ENCODE measurements at places on chromosomes 7 and 10.

GRCh38 chr7:127959770-127960169 is 71.5 kb downstream of the LRRC4 start:
- DNase-seq = no peak

DNA sequence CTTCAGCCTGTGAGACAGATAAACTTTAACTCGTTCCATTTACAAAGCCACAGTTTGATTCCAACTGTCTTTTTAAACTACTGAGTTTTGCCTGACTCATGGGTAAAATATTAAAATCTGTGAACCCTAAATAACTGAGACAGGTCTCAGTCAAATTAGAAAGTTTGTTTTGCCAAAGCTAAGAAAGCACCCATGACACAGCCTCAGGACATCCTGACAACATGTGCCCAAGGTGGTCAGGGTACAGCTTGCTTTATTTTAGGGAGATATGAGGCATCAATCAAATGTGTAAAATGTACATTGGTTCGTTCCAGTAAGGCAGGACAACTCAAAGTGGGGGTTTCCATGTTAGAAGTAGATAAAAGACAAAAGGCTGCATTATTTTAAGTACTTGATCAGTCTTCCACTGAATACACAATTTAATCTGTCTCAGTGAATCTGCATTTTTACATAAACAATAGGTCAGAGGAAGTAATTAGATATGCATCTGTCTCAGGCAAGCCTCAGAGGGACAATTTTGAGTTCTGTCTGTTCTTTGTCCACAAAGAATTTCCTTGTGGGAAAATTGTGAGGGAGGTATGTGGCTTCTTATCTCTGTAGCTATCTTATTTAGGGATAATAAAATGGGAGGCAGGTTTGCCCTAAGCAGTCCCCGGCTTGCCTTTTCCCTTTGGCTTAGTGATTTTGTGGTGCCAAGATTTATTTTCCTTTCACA is 11.0 kb upstream of the PIP start:
- no peak for DNase-seq

- no peak for DNase-seq
Measured at GRCh38 chr10:94192974-94193373, 169.8 kb downstream of the NOC3L start.

- DNase-seq = no peak
Measured at GRCh38 chr10:71231206-71231605, 18.8 kb downstream of the UNC5B start.

- no peak for DNase-seq
Measured at GRCh38 chr10:42809676-42810075, 27.1 kb downstream of the BMS1 start.

- no peak for DNase-seq
Measured at GRCh38 chr10:128056303-128057050, 69.7 kb downstream of the MKI67 start.

DNA sequence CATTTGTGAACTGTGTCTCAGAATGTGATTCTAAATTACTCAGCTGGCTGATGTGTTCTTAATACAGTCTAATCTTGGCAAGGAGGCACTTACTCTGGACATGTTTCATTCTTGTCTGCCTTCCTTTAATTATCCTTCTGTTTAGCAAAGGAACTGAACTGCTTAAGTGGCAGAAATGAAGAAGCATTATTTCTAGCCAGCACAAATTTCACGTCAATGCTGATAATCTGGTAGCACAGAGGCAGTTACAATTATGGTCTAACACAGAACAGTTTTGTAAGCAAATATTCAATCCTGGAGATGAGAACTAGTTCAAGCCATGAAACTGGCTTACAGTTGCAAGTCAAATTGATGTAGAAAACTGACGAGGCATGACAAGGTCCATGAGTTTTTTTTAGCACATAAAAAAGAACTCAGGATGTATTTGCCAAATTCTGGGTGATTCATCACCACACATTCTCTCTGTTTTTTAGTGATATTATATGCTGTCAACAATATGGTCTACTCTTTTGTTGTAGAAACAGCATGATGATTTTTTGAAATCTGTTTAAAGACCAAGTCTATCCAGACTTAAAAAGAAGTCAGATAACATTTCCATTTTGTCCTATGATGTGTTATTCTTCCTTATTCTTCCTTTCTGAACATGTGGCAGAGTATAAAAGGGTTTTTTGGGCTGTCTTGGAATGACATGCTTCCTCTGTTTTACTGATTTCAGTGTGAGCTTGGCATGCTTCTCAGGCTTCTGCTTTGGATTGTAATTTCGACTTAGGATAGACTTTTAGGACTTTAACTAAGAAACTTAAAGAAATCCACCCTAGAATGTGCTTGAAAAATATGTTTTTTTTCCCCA is 154.8 kb downstream of the DNAJB9 start:
- no peak for DNase-seq

DNA sequence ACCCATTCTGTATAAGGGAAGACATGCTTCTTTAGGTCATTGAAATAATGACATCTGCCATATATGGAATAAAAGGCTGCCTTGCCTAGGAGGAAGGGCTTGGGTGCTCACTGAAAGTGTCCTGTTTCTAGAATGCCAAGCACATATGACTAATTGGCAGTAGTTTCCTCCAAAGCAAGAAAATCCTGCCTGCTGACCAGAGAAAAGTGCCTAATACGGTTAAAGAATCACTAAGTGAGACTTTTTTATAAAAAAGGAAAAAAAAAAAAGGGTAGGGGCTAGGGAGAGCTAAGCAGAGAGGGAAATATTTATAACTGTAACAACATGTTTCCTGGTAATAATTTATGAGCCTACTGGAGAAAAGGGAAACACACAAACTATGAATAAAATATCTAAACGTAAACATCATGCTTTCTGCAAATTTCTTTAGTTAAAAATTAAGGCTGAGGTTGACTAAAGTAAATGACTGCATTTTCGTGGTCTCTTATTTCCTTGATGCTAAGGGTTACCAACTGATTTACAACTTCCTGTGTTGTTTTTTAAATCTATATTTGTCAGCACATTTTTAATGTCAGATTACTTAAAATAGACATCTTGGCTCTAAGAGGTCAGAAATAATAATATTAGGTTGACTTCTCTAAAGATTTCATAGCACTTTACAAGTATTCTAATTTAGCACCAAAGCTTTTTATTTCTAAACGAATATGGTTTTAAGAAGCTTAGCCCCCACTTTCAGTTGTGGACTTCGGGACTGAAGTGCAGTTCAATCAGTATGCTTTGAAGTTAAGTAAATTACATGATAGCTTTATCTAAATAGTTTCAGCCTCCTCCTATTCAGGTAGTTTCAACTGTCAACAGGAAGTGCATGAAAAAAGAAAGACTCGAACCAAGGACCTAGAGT is 89.6 kb downstream of the CABCOCO1 start:
- no peak for DNase-seq

DNA sequence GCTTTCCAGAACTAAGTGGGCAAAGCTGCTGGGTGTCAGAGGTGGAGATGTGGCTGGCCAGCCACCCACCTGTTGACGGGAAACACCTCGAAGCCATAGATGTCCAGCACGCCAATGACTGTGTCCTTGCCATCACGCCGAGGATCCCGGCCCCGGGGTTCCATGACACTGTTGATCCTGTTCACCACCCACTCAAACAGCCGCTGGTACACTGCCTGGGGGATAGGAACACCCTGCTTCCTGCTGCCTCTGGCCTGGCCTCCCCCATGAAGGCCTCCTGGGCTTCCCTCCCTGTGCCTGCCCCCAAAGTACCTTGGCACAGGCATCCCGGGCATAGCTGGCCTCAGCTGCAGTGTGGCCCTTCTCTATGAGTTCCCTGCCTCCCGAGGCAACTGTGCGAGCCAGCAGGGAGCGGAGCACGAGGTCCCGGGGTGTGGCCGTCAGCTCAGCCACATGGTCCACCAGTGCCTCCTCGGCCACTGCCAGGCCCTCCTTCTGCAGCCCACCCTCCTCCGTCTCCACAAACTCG is 8.2 kb downstream of the MYO1G start:
- no peak for DNase-seq

DNA sequence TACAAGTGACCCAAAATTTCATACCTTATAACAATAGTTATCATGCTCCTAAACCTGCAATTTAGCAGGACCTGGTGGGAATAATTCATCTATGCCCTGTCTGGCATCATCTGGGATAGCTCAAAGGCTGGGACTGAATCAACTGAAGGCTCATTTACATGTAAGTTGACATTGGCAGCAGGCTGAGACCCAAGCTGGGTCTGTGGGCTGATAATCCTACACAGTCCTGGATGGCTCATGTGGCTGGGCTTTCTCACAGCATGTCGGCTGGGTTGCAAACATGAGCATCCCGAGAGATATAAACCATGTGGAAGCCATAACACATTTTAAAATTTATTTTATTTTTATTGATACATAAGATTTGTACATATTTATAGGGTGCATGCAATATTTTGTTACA is 19.5 kb upstream of the ABCB5 start:
- DNase-seq = no peak

- DNase-seq = no peak
Measured at GRCh38 chr10:104639590-104640338, 1.3 kb upstream of the SORCS3 start.

GRCh38 chr10:86944031-86944419 is 13.4 kb downstream of the MMRN2 start:
- no peak for DNase-seq

GRCh38 chr10:125768219-125768855 is 7.3 kb downstream of the MMP21 start:
- no peak for DNase-seq

DNA sequence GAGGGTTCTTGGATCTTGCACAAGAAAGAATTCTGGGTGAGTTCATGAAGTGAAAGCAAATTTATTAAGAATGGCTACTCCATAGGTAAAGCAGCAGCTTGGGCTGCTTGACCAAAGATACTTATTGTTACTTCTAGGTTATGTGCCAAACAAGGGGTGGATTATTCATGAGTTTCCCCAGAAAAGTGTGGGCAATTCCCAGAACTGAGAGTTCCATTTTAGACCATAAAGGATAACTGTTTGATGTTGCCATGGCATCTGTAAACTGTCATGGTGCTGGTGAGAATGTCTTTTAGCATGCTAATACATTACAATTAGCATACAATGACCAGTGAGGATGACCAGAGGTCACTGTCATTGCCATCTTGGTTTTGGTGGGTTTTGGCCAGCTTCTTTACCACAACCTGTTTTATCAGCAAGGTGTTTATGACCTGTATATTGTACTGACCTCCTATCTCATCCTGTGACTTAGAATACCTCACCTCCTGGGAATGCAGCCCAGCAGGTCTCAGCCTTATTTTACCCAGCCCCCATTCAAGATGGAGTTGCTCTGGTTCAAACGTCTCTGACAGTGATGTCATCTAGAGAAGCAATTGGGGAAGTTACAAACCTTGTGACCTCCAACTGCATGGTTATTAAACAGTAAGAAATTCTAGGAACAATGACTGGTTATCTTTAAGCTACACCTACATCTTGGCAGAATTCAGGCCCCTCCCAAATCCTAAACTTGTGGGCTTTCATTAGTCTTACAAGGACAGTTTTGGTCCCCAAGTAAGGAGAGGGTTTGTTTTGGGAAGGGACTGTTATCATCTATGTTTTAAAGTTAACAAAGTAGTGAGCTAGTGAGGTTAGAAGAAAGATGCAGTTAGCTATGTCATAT is 48.0 kb upstream of the INHBA start:
- no peak for DNase-seq

GRCh38 chr7:8215648-8216333 is 46.2 kb downstream of the ICA1 start:
- DNase-seq = no peak

DNA sequence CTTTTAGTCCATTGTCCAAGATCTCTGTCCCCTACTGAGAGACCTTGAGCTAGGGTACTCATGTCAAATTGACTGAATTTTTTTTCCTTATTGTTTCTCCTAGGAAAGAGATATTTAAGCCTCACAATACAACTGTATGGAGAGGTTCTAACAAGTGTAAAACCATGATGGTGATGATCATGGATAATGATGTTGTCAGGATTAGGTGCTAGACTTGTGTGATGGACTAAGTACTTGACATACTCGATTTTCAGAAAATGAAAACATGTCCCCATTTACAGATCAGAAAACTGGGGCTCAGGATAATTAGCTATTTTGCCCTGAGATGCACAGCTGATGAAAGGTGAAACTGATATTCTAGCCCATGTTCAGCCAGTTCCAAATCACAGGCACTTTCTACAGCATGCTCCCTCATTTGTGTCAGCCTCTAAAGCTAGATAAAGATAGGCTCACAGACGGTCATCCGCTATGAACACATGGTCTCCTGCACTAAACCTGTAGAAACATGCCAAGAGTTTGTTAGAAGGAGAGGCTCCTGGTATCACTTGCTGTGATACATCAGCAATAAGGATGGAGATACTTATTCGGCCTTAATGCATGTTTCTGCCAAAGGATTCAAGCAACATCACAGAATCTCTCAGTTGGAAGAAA is 67.6 kb downstream of the CREB3L2 start:
- no peak for DNase-seq

GRCh38 chr7:78267141-78267540 is 468.6 kb downstream of the PHTF2 start:
- no peak for DNase-seq

DNA sequence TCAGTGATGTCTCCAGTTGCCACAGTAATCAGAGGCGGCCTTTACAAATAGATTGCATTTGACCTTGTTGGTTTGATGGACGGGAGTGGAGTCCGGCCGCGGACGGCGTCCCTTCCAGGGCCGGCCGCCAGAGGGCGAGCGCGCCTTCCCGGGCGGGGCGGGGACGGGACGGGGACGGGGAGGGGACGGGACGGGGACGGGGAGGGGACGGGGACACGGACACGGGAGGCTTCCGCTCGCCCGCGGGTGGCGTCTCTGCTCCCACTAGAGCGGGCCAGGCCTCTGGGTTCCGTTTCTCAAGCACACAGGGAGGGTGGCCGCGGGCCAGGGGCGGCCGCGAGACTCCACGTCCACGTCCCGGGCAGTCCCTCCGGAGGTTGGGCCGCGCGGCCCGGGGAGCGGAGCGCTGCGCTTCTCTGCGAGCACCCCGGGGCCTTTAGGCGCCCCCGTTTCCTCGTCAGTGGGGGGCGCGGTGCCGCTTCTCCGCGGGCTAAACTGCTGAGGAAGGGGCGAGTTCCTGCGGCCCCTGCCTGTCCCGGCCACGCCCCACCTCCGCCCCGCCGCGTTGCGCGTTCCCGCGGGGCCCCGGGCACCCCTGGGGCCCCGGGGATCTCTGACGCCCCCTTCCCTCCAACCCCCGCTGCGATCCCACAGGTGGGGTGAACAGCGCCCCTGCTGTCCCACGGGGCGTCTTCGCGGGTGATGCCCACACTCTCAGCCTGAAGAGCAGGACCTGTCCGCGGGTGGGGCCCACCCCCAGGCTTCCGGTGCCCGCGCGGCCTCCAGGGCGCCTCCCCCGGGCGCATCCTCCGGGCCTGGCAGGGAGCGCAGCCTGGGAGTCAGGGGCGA is 84.2 kb upstream of the MKI67 start:
- peak; percentile 55 for DNase-seq

DNA sequence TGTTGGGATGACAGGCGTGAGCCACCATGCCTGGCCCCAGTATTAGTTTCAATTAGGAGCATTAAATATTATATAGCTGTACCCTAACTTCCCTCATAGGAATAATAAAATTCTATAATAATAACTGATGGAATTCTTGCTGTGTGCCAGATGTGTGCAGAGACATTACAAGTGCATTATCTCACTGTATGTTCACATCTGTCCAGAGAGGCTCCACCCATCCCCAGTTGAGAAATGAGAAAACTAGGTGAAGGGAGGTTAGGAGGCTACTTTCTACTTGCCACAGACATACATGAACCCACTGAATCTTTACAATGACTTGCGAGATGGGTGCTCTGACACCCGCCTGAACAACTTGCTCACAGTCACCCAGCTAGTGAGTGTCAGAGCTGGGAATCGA is 3.2 kb downstream of the GALNT17 start:
- no peak for DNase-seq
